ENCODE measurements at places on chromosomes 5 and 9.

DNA sequence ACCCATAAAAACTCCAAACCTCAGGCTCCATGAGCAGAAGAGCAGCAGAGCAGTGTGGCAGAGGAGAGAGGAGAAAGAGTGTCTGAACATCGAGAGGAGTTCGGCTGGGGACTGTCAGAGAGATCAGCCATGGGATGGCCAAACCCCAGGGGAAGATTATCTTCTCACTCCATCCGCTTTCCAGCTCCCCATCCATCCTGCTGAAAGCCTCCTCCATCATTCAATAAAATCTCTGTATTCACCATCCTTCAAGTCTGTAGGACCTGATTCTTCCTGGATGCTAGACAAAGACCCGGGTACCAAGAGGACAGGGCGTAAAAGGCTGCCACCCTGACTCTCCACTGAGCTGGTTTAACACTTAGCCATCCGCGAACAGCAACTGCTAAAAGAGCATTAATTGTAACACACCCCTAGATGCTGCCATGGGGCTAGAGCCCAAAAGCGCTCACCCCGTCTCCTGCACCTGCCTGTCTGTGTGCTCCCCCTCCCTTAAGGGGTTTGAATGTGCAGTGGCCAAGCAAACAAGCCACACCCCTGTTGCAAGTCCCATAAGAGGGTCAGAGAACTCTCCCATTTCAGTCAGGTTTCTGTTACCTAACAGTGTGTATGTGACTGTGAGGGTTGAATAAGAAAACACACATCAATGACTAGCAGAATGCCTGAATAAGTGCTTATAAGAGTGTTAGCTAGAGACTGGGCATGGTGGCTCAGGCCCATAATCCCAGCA, 13.9 kb upstream of the SELENOP start:
- DNase-seq: no peak

DNA sequence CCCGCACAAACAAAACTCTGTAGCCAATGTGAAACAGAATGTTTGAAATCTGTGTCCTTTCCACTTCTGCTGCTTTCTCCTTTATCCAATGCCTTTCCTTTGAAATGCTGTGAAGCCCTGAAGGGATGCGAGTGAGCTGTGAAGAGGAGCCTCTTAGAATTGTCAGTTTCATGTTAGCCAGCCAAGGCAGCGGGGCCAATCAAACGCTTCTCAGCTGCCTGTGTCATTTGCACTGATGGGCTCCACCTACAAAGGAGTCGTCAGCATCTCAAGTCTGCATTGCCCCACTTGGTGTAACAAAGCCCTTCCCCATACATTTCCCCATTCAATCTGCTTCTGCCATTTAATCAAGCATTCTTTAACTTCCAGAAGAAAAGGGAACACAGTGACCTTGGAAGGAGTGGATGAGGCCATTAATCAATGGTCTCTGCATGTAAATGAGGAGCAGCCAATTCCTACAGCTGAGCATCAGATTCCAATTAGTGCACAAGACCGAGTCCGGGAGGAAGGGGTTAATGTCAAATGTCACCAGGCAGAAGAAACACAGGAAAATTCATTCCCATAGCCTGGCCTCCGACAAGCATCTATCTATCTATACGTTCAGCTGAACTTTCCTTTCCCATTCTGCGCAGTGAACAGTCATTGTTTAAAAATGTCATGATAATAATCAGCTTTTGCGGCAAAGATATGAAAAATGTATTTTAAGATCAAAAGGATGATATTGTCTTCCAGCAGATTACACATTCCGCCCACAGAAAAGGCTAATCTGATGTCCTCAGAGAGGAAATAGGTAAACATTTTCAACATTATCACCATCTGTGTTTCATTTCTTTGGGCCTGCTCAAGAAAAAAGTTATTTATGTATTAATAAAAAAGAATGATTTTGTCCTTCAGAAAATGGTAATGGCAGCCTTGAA, 154.6 kb downstream of the FSTL4 start:
- DNase-seq: no peak

GRCh38 chr5:38554403-38554802, 2.0 kb downstream of the LIFR start:
- no peak for DNase-seq

GRCh38 chr5:136221340-136221739, 28.4 kb upstream of the SMIM32 start:
- no peak for DNase-seq

DNA sequence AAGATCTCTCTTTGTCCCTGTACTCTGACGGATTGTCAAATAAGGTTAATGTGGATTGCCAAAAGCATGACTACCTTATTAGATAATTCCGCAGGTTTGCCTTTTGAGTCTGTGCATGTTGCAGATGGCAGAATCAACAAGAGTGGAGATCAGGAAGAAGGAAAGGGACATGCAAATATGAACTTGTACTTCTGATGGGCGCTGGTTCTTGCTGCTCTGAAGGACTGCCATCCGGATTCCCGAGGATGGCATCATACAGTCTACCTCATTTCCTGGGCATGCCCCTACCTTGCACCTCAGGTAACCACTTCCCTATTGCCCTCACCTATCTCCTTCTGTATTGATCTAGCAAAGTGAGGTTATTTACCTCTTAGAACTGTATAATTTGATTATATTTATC, 504.2 kb downstream of the ACTL7B start:
- DNase-seq: no peak

GRCh38 chr9:83029531-83030137, 33.3 kb downstream of the RASEF start:
- DNase-seq: no peak

- DNase-seq: no peak
These were observed 169.2 kb upstream of the TARS1 start for GRCh38 chr5:33271606-33272005.

GRCh38 chr9:83061036-83061435, 1.9 kb downstream of the RASEF start:
- no peak for DNase-seq

DNA sequence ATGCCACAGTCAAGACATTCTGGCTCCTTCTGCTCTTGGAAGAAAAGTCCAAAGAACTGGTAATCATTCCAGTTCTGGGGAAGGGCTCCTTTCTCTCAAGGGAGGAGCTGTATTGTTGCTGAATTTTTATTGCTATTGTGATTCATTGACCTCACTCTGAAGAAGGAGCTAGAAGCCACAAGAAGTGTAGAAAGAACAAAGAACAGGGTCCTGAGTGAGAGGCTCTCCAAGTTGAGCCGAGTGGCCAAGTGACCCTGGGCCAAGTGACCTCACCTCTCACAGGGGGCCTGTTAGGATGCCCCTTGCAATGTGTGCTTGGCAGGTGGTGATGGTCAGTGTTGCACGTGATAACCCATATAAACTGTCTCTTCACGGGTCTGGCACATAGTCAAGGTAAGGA, 173.3 kb downstream of the FGF18 start:
- DNase-seq: no peak
